ENCODE measurements at places on chromosomes 11 and 22.

GRCh38 chr22:43500792-43501785, 89.3 kb downstream of the MPPED1 start:
- no peak for DNase-seq

DNA sequence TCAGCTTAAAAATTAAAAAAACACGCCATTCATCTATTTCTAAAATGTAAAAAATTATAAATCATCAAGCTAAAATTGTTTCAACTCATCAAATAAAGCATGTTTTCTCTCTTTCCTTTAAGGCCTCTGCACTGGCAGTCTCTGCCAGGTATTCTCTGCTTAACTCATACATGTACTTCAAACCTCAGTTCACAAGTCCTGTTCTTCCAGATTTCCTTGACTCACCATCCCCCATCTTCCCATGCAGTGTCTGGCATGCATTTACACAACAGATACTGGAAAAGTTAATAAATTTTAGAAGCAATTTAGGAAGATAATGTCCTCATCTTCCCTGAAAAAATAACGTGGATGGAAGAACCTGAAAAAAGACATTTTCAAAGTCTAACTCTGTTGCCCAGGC, 32.5 kb downstream of the CSTF3 start:
- no peak for DNase-seq

DNA sequence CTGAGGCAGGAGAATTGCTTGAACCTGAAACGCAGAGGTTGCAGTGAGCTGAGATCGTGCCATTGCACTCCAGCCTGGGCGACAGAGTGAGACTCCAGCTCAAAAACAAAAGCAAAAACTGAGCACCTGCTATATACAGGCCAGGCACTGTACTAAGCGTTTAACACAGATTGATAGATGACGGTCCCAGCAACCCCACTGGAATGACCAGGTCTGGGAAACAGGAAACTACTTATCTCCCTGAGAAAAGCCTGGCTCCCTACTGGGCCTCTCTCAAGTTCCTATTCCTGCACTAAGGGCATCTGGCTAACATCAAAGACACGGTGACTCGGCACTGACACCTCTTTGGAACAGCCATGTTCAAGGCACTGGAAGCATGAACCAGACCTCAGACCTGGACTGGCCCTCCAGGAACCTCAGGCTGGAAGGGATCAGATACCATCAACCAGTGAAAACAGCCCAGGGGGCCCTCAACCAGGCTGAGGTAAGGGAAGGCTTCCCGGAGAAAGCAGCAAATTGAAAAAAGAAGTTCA, 16.6 kb downstream of the ARAP1 start:
- no peak for DNase-seq

GRCh38 chr22:35452351-35452781, 52.4 kb downstream of the MCM5 start:
- no peak for DNase-seq

GRCh38 chr22:28943501-28943879, 60.1 kb downstream of the ZNRF3 start:
- no peak for DNase-seq

DNA sequence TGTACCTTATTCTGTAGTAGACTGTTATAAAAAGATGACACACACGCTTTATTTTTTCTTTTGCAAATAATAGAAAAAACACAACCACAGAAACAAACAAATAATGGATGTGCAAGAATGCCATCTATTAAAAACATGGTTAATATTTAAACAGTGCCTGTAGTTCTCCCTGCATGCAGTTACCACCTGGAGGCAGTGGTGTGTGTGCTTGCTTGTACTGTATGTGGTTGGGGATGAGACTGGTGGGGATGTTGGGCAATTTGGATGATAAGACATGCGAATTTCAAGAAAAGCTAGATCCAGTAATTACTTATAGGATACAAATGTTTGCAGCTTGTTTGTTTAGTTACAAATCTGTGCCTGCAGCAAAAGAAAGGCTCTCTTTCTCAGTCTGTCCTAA, 3.6 kb downstream of the C11orf87 start:
- no peak for DNase-seq

DNA sequence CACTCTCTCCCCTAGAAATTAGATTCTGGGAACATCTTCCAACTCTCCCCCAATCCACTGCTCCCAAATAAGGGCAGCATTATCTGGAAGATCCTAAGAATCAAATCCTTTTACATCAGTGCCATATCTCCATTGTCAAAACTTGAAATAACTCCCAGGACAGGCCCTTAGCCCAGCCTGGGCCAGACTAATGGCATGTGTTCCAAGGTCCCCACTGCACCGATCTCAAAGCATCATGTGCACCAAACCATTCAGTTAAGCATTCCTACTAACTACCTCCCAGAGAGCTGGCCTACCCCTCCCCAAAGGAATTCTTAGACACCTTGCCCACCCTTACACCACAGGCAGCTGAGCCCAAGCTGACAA, 44.2 kb upstream of the POU2AF1 start:
- no peak for DNase-seq

GRCh38 chr22:46173152-46173551, 22.8 kb downstream of the PPARA start:
- DNase-seq: no peak

- DNase-seq: no peak
These were observed 162.9 kb upstream of the B3GAT1 start for GRCh38 chr11:134574947-134575346.

DNA sequence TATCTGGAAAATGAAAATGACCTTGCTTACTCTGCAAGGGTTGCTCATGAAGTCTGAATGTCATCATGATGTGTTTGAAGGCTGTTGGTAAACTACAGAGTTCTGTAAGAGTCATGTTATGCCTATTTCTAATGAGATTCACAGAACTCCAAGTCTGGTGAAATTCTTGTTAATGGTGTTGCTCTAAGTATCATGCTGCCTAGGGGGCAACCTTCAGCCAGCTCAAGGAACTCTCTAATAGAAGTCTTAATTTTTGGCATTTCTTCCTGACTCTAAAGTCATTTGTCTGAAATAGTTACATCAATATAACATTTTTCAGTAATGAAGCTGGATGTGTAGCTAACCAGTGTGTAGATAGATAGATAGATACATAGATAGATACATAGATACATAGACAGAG, 302.8 kb downstream of the FAT3 start:
- DNase-seq: no peak

DNA sequence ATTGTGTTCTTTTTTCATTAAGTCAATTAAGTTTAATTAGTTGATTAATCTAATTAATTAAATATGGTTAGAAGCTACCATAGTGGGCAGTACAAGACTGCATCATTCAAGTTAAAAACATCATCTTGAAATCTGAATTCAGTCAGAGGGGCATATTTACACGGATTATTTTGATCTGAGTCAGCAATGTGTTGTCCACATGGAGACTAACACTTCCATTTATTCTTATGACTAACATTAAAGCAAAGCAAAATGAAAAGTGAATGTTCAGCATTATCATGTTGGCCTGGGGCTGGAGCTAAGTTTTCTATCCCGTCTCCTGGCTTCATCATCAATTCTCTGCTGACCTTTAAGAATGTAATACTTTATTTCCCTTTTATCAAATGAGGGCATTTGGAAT, 17.3 kb downstream of the FLI1 start:
- DNase-seq: no peak

- no peak for DNase-seq
These were observed 12.1 kb downstream of the CCDC87 start for GRCh38 chr11:66580803-66581202.

DNA sequence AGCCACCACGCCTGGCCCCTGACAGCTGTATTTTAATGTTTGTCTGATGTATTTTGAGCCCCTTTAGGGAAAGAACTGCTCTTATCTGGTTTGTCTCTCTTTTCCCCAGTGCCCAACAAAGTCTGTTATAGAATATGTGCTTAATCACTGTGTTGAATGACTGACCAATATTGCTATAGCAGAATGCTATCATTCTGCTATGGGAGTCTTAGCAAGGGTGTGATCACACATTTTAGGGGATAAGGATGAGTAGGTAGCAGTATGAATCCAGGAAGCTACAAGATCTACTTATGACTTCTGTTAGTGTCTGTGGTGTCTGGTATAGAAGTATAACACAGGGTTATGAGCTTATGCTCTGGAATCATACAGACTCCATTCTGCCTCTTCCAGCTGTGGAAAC, 117.5 kb upstream of the RRM1 start:
- DNase-seq: no peak
